ENCODE measurements at places on chromosomes 7 and 10.

DNA sequence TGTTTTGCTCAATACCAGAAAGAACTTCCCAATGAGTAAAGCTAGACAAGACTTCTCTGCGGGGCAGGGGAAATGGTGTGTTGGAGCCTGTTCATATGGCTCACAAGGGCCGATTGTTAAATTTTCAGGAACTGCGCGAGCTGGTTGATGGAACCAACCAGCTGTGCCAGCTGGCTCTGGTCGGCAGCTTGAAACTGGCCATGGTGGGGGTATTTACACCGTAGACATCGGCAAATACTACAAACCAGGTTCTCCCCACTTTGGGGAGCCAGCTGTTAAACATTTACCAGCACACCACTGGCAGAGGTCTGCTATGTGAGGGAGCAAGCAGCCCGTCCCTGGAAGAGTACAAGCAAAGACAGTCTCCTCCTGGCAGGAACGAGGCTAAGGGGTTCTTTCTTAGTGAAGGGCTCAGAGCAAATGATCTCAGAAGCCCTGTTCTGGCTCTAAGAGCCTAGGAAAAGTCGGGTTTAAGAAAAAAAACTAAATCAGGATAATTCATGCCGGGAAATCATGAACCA lies 8.8 kb upstream of the ZMIZ1 start:
- no peak for DNase-seq

DNA sequence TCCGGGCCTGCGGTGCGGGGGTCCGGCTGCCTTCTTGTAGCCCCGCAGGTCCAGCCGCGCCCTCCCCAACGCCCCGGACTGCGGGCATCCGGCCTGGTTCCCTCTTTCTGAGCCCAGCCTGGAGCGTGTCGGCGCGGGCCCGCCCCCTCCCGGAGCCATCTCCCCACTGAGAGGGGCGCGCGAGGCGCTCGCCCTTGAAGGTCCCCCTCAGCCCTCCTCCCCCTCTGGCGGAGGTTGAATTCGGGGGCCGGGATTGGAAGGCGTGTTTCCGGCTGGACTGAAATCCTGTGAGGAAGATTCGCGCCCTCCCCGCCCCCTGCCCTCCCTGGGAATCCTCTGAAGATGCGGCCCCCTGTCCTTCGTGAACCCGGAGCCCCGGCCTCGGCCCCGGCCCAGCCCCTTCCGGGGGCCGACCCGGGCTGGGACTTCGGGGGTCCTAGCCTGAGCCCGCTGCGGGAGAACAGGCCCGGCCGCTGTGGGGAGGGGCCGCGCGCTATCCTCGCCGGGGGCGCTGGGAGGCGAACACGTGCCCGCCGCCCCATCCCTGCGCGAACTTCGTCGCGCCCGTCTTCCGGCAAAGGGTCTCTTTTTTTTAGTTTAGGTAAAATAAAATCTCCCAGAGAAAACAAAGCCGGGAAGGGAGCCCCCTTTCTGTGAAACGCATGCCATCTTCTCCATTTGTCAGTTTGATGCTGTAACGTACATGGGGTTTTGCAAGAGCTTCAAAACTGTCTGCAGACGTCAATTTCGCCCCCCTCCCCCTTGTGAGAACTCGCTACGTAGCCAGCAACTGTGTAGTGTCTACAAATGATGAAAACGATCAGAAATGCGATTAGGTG lies 636 bp downstream of the PDCD4 start:
- DNase-seq, result peak; percentile 52

- no peak for DNase-seq
Measured at GRCh38 chr10:115321360-115321759, 228.2 kb downstream of the ATRNL1 start.

GRCh38 chr7:28516390-28517172 lies 104.3 kb downstream of the CREB5 start:
- DNase-seq, result no peak

GRCh38 chr10:125062914-125063230 lies 97.5 kb downstream of the CTBP2 start:
- peak; percentile 23 for DNase-seq

- no peak for DNase-seq
Measured at GRCh38 chr7:157003756-157004520, 6.5 kb downstream of the MNX1 start.

- DNase-seq, result no peak
Measured at GRCh38 chr7:155339474-155339873, 41.8 kb downstream of the INSIG1 start.

GRCh38 chr7:15424468-15424867 lies 137.3 kb downstream of the AGMO start:
- DNase-seq, result no peak

DNA sequence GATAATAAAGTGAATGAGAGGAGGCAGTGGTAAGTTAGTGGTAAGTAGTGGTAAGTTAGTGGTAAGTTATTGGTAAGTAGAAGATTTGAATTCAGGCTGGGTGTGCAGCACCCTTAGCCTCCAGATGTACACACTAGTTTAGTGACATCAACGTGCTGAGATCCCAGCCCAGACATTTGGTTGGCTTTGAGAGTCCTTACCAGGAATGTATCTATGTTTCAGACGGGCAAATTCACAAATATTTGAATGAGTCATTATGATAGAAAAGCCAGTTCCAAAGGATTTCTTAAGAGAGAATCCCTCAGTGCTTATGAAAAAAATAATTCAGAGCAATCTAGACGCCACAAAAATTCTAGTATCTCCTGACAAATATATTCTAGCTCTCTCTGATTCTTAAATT lies 70.0 kb downstream of the ARL4A start:
- DNase-seq, result no peak

GRCh38 chr7:30134611-30135300 lies at the start of gene MTURN:
TSS of gene MTURN (plus strand) at chr7:30134986. CDS start at chr7:30135137, 151 bp downstream.
- peak; percentile 84 for DNase-seq

DNA sequence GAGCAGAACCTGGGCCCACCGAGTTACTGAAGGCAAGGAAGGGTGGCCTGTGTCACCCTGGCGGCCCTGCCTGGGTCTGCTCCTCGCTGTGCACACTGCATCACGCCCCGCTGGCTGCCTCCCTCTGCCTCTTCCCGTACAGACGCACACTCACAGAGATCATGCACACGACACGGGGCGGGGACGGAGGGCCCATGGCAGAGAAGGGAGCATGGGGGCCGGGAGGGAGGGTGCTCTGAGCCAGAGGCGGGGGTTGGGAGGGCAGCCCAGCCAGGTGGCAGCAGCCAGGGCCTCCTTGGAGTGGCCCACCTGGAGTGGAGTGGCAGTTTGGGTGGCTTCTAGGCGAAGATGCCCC lies 16.6 kb downstream of the BUD23 start:
- DNase-seq, result no peak

GRCh38 chr7:979886-980571 lies 3.0 kb upstream of the CYP2W1 start:
- no peak for DNase-seq

DNA sequence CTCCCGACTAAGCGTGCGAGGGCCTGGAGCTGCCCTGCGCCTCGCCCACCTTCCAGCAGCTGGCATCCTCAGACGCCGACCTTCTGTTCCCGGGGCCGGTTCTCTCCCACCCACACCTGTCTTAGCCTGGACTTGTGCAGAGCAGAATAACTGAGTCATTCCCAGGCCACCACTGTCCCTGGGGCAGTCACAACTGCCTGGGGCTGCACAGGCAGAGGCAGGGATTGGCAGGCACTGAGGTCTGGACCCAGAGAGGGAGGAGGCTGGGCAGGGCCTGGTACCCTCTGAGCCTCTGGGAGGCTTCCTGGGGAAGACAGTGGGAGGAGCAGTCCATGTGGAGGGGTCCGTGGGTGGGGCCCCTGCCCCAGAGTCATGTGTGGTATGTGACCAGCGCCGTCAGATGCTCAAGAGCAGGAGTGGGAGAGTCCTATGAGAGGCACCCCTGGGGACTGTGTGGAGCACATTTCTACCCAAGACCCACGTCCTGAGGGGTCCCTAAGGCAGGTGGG lies 74.3 kb downstream of the NKX6-2 start:
- DNase-seq, result no peak

- DNase-seq, result no peak
Measured at GRCh38 chr10:70190581-70190980, 20.3 kb upstream of the SAR1A start.

All from nucleus accumbens (tissue), 56 donors.